ELR (cell line): ENCODE measurements at places on chromosomes 11 and 22.
A peak's percentile ranks its signal among the peaks of the same experiment; 100 is the strongest.

GRCh38 chr22:36765943-36766450, 9.9 kb downstream of the IFT27 start:
- DNase-seq: peak; percentile 40

- DNase-seq: no peak
Measured at GRCh38 chr11:3099178-3099577, 42.0 kb upstream of the CARS1 start.

- DNase-seq: no peak
Measured at GRCh38 chr11:119019996-119020395, 1.4 kb downstream of the TRAPPC4 start.

- DNase-seq: peak; percentile 98
Measured at GRCh38 chr11:107562647-107563208, 2.8 kb downstream of the ALKBH8 start.

DNA sequence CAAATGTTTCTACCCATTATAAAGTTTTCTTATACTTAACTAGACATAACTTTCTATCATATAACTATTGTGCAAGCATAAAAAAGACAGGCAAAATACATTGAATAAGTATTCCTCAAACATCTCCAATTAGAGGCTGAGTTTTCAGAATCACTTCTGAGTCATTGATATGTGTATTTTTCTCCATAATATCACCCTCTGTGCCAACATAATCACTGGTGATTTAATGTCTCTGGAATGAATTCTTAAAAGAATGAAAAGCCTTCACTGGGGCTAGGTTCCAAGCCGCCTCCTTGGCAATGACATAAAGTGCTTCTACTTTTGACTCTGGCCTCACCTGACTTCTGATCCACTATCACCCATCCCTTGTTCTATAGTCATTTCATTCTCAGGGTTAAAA, 197.0 kb upstream of the E2F8 start:
- DNase-seq: peak; percentile 71

DNA sequence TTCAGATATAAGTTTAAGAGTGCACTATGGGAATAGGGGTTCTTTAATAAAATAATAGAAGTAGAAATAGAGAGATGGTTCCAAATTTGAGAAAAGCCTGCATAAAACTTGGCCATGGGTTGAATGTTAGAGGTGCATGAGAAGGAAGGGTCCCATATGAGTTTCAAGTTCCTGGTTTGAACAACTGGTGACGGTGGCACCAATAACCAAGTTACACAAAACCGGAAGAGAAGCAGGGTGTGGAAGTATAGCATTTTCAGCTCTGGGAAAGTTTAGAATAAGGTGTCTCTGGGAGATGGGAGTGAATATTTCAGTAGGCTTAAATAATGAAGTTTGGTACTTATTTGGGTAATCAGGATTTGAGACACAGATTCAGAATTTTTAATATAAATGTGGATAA, 2.4 kb downstream of the CASP1 start:
- no peak for DNase-seq

GRCh38 chr11:100574894-100575769, 112.0 kb upstream of the ARHGAP42 start:
- peak; percentile 61 for DNase-seq

DNA sequence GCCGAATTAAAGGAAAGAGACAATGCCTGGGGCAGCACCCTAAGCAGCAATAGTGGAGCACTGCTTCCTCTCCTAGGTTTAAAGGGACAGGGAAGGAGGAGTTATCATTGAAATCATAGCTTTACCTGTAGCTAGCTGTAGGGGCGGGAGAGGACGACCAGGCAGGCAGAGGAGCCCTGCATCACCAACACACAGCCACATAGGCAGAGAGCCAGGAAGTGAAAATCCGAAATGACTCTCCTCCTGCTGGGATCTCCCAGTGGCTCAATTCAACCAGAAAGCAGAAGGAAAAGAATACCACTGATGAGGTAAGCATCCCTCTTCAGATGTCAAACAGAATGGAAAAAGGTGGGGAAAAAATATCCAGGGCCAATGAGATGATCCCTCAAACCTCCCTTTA, 20.4 kb downstream of the MRGPRX4 start:
- DNase-seq: no peak
